Trophoblast cell (in vitro differentiated cells and primary cell): ENCODE measurements at places on chromosomes 1 and 21.

DNA sequence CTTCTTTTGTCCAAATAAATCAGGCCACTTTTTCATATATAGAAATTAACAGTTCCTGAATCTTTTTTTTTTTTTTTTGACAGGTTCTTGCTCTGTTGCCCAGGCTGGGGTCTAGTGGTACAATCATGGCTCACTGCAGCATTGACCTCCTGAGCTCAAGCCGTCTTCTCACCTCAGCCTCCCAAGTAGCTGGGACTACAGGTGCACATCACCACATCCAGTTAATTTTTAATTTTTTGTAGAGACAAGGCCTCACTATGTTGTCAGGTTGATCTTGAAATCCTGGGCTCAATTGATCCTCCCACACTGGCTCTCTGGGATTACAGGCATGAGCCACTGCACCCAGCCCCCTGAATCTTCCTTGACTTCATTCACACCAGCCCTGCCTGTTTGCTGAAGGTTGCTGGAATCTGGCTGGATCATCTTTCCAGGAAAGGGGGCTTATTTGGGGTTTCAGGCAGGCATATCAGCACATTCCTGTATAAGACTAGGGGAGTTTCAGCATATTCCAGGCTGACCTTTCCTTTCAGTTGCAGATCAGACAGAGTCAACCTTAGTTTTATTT is 78.2 kb upstream of the ARHGAP29 start:
- H3K36me3 ChIP-seq: no peaks in the 10 kb centered on the region
- no peak overlapping the region for H3K4me3 ChIP-seq
- H3K27me3 ChIP-seq: no peaks in the 10 kb centered on the region
- no peak for DNase-seq
- H3K4me1 ChIP-seq: no peaks in the 10 kb centered on the region

DNA sequence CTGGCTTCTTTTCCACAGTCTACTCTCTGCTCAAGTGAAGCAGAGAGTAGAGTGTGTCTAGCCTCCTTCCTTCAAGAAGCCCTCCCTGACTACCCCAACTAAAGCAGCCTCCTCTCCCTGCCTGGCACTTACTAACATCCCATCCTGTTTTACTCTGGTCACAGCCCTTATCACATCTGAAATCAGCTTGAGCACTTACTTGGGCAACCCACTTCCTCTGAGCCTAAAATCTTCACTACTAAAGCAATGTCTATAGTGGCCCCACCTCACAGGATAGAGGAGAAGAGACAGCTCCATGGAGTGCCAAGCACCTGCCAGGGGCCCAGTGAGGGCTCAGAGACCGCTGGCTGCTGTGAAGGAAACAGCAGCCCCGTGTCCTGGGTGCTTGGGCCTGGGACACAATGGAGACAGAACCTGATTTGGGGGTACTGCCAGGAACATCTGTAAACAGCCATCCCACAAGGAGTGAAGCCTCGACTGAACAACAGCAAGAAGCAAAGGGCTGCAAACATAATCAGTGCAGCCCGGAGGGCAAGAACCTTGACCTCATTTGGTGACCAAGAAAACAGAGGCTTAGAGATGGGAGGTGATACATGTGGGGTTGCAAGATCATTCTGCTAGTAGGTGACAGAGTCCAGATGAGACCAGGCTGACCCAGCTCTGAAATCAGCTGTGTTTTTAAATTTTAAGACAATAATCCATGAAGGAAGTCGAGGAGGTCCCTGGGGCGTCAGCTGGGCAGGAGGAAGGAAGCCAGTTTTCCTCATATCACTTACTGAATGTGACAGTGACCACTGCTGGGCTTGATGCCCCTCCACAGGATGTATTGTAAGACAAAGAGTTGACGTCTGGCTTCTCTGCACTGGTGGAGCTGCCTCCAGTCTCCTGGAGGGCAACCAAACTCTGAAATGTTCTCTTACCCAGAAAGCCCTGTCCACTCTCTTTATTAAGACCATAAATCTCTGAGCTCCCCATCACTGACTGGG is 710.6 kb downstream of the MATN1 start:
- no peaks in the 10 kb centered on the region for H3K36me3 ChIP-seq
- no peak for DNase-seq
- no peak overlapping the region for H3K27ac ChIP-seq
- H3K4me3 ChIP-seq: no peak overlapping the region

DNA sequence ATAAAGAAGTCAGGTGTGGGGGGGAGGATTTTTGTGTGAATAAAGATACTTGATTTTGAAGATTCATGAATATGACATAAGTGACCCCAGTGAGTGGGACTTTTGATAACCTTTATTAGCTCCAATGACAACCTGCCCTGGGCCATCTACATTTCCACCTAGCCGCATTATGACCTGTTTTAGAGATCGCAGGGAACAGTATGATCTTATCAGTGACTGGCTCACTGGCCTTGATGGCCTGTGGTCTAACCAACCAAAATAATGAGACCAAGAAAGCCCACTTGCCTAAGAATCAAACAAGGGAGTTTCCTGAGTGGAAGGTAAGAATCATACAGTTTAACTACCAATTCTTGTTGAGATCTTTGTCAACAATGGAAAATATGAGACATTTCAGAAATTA is 1.8 kb downstream of the ELAPOR1 start:
- H3K36me3 ChIP-seq: no peaks in the 10 kb centered on the region
- H3K27ac ChIP-seq: no peak overlapping the region
- H3K4me3 ChIP-seq: no peak overlapping the region
- DNase-seq: no peak
- H3K27me3 ChIP-seq: peaks cover 18% of the 10 kb centered on the region
- H3K4me1 ChIP-seq: peaks cover 4% of the 10 kb centered on the region

GRCh38 chr1:234863551-234863971 is 253.6 kb upstream of the IRF2BP2 start:
- no peak for DNase-seq
- H3K36me3 ChIP-seq: no peaks in the 10 kb centered on the region
- H3K4me1 ChIP-seq: peaks cover 24% of the 10 kb centered on the region
- H3K27ac ChIP-seq: no peak overlapping the region
- no peaks in the 10 kb centered on the region for H3K27me3 ChIP-seq

GRCh38 chr1:30415171-30415940 is 308.0 kb downstream of the MATN1 start:
- no peak overlapping the region for H3K27ac ChIP-seq
- no peak overlapping the region for H3K4me3 ChIP-seq
- no peaks in the 10 kb centered on the region for H3K36me3 ChIP-seq
- H3K27me3 ChIP-seq: no peaks in the 10 kb centered on the region
- no peaks in the 10 kb centered on the region for H3K4me1 ChIP-seq
